ENCODE measurements at places on chromosomes 5 and 9.

DNA sequence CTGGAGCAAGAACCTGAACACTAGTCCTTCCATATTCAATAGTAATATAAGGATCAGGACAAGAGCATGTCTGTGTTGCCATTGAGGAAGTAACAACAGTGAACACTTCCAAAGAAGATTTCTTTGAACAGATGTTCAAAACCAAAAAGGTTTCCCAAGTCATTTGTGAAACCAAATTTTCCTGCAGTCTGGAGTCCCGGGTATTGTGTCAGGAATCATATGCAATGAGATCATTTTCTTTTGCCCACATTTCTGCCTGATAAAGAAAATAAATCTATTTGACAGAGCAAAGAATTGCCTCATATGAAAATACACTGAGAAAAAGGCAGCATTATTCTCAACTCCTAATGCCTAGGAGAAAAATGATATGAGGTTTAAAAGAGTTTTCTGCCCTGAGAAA is 151.7 kb downstream of the SNX18 start:
- peak; percentile 64 for DNase-seq

- no peak for DNase-seq
Observed at GRCh38 chr5:133372293-133372937, 239.9 kb downstream of the FSTL4 start.

- DNase-seq: no peak
Observed at GRCh38 chr5:124754206-124754927, 7.9 kb upstream of the ZNF608 start.

GRCh38 chr9:14313378-14313940 is 482 bp downstream of the NFIB start:
- peak; percentile 22 for DNase-seq

- DNase-seq: no peak
Observed at GRCh38 chr9:105296445-105296844, 52.0 kb downstream of the SLC44A1 start.

DNA sequence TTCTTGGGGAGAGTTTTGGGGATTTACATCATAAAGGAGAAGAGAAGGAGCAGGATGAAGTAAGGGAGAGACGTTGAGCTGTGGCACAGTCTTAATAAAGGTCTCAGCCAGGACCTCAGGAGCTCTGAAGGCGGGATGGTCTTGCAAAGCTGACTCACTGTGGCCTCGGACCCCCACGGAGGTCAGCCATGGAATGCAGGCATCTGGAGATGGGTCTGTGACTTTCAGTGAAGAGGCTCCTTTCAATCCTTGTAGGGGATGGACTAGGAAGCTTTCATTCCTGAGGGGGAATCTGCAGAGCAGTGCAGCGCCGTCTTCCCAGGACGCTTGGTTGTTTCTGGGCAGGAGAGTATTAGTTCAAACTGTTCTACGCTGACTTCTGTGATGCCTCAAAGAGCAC is 65.7 kb upstream of the BASP1 start:
- DNase-seq: peak; percentile 69

All from fibroblast of skin of scalp (primary cell).